ENCODE measurements at places on chromosomes 11 and 22.

DNA sequence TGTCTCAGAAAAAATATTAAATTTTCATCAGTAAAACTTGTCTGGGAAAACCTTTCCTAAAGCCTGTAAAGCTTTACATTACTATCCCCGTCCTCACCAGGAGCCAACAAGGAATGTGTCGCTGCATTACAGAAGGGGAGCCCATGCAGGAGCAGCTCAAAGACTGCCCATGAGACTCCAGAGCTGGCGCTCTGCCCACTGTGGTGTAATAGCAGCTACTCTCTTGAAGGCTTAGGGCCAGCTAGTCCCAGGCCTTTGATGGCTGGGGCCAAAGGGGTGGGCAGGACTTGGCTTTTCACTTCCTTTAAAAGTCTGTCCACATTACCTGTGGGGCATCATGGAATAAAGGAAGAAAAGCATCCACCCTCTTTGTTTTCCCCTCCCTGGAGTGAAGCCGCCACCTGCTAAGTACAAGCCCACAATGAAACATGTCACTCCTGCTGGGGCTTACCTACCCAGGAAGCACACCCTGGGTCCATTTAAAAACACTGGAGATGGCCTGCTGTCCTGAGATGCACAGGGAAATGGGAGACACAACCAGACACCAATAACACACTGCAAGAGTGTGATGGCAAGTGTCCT, 150.7 kb downstream of the ADAMTS15 start:
- no peak for DNase-seq

DNA sequence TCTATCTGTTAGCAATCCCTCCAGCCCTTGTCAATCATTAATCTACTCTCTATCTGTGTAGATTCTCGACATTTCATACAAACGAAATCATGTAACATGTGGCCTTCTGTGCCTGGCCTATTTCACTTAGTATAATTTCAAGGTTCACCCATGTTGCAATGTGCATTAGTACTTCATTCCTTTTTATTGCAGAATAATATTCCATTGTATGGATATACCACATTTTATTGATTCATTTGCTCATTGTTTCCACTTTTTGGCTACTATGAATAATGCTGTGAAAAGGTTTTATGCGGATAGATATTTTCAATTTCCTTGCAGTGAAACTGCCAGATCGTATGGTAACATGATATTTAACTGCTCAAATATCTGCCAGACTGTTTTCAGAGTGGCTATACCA, 100.1 kb downstream of the MIAT start:
- DNase-seq = no peak

- no peak for DNase-seq
These were observed 80.7 kb downstream of the RBFOX2 start for GRCh38 chr22:35947794-35948425.

- DNase-seq = no peak
These were observed 15.5 kb upstream of the NNMT start for GRCh38 chr11:114280696-114281095.

GRCh38 chr11:12809864-12810567, 135.8 kb downstream of the TEAD1 start:
- no peak for DNase-seq

All from left renal cortex interstitium (tissue), 4 donors.